AML-193 (cell line): ENCODE measurements at places on chromosomes 2 and 18.

- DNase-seq: no peak
These were observed 2.2 kb downstream of the RBM45 start for GRCh38 chr2:178114462-178114861.

GRCh38 chr2:224310943-224311625 lies 90.8 kb downstream of the FAM124B start:
- DNase-seq: no peak

- no peak for DNase-seq
These were observed 69.0 kb upstream of the DDX18 start for GRCh38 chr2:117745537-117745936.

GRCh38 chr2:145016711-145017110 lies 496.8 kb upstream of the ZEB2 start:
- DNase-seq: no peak

DNA sequence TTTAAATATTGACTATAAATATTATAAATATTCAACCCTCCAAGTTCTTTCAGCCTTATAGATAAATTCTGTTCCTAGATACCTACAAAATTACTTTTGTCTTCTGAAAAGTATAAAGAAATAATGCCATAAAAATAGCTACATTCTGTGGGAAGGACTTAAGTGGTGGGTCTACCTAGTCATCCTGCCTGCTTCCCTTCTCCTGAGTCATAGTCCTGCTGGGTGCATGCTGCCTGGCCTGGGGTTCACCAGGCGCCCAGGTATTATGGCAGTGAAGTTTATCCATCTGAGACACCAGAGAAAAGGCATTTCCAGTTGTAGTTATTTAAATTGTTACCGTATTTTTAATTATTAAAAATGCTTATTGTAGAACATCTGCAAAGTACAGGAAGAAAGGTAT lies 167.5 kb downstream of the SLC39A10 start:
- no peak for DNase-seq

DNA sequence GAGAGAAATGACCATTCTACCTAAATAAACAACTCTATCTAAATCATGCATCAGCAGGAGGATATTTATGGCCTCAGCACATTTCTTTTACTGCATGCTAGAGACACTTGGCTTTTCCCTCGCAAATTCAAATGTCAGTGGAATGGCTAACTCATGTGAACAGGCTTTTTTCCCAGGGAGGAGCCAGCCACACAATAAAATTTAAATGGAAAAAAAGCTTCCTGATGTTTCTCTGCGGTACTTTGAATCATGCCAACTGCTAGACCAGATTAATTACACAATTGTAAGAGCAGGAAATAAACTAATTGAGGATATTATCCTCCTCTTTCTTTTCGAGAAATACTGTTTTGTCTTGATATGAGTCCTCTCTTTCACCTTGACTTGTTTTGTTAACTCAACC lies 676.3 kb downstream of the IRS1 start:
- DNase-seq: no peak

DNA sequence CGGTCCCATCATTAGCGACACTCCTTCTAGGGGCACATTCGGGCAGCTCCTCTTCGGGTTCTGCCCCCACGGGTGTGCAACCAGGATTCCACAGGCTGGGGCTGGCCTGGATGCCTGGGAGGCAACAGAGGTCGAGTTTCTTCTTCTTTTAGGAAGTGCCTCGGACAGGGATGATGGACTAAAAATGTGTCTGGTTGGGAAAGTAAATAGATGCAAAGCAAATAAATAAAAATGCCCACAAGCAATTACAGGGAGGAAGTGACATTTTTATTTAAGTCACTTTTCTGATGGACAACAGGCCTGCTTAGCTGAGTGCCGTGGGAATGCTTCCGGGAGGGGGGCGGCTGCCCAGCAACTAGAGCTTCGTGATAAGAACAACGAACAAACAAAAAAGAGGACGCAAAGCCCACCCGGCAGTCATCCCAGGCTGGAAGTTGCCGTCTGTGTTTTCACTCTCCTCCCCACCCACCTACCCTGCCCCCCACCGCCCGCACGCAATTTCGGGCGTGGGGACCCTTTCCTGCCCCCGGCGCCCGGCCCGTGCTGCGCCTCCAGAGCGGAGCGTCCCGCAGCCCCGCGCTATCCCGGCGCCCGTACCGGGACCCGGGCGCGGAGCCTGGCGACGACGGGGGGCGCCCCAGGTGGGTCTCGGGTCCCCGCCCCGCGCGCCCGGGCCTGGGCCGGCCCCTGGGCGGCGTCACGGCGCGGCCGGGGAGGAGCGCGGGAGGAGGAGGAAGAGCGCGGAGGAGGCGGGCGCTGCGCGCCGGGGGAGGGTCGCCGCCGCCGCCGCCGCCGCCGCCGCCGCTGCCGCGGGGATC lies 412 bp upstream of the NCK2 start:
- DNase-seq: peak; percentile 18

- no peak for DNase-seq
These were observed 209.0 kb downstream of the MC4R start for GRCh38 chr18:60163622-60164021.

GRCh38 chr2:2588777-2589176 lies 257.7 kb upstream of the MYT1L start:
- DNase-seq: no peak

DNA sequence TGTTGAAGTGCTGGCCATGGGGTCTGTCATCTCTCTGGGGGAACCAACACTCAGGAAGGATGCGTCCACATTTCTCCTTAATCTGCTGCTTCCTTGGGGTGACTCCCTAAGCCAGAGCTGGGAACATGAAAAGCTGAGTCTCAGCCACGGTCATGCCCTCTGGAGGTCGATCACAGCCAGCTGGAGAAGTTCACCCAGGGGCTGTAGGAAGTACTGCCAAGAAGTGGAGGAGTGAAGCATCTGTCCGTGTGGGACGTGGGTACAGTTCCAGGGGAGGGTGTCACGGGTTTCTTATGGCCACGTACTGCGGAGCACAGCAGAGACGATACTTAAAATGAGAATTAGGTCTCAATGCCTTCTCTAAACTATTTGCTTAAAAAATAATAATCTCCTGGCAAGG lies 42.4 kb upstream of the IGFBP2 start:
- no peak for DNase-seq
